ENCODE measurements at places on chromosomes 7 and 10.
A peak's percentile ranks its signal among the peaks of the same experiment; 100 is the strongest.

DNA sequence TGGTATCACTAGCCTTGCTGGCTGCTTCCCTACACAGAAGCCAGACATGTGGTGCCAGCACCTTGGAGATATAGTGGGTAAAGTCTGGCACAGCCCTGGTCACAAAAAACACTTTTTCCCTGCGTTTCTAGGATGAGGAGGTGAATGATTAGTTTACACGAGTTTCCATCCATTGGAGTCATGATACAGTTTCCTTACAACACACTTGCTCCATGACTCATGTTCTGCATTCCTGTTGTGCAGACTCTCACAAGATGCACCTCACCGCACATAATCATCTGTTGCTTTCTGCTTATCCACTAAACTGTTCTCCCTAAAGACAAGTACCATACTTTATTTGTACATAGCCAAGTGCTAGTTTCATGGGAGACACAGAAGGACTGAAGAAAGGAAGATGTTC is 747.1 kb upstream of the GALNT17 start:
- no peak for DNase-seq

DNA sequence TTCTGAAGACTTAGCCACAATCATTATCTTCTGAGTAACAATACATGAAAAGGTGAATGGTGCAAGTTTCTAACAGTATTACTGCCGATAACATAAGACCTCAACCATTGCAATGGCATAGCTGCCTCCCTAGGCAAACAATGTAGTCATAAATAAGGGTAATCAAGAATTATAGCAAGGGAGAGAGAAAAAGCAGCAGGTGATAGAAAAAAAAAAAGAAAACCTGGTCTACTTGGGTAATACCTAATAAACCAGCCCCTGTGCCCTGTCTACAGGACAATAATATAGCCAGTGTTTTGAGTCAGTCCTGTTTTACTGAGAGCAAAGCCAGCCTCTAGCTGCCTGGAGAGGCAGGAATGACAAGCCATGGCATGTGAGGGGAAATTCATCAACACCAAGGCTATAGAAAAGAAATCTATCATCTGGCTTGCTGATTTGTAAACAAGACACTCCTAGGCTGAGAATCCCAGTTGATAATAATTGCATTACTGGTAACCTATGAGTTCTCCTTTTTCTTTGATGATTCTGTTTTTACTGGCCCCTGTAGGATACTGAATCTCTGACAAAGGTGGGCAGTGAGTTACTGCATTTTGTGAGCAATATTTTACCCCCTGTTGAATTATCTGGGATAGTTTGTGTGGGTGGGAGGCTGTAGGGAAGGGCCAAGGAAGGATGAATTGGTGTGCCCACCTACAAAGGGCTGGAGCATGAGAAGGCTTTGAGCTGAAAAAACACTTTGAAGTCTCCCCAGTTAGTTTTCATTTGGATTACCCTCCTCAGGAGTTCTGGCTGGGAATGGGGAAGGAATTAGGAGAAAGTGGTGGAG is 1.7 kb upstream of the WEE2 start:
- no peak for DNase-seq

DNA sequence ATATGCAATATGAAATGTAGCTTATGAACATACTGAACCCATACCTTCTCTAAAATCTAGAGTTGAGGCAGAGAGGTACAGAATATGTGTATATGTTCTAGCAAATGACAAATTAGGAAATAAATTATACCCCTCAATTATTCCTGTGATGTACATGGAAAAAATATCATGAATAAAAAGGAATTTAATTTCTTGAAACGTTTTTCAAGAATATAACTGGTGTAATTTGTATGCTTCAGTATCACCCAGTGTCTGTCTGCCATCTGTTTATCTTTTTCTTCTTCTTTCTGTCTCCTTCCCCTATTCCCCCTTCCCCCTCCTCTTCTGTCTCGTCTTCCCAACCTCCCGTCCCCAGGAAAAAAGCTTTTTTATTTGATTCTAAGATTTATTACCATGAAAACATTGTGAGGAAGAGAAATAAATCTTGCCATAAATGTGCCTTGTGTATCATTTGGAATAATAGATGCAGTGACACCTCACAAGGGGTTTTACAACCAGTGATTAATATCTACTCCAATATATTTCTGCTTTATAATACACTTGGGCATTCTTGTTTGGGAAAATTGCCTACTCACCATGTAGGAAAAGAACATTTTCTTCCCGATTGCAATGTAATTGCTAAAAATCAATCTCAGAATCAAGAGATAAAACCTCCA is 12.2 kb downstream of the LANCL2 start:
- DNase-seq: no peak

DNA sequence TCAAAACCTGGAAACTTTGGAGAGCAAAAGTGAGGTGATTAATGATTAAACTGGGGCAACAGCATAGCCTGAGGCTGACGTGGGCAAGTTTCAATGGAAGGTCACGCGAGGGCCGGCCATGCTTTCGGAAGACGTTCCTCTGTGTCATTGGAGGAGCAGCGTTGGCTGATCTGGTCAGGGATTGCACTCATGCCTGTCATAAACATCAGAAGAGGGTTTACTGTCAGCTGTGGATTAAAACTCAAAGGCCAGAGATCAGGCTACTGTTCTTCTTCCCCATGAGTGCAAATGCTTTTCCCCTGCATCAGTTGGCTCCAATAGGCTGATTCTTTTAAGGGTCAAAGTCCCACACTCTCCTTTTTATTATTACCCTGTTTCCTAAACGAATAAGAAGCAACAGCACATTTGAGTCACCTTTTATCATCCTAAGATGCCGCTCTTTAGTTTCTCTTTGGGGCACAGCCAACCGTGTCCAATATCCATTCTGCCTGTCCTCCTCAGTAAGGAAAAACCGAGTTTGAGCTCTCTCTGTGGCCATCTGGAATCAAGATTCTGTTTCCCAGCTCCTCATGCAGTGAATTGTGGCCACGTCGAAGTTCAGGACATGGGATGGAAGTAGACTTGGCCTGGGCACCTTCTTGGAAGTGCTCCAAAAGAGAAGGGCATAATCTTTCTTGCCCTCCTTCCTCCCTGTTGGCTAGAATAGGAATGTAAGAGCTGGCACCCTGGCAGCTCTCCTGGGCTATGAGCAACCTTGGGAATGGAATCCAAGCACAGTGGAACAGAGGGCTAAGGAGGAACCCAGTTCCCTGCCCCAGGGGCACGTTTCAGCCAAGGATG is 62.5 kb upstream of the INSIG1 start:
- no peak for DNase-seq

GRCh38 chr10:59513558-59513957 is 151.2 kb upstream of the FAM13C start:
- DNase-seq: no peak

GRCh38 chr7:19024261-19024660 is 93.2 kb downstream of the TWIST1 start:
- DNase-seq: no peak

GRCh38 chr7:3922175-3922635 is 621.2 kb downstream of the SDK1 start:
- DNase-seq: no peak

DNA sequence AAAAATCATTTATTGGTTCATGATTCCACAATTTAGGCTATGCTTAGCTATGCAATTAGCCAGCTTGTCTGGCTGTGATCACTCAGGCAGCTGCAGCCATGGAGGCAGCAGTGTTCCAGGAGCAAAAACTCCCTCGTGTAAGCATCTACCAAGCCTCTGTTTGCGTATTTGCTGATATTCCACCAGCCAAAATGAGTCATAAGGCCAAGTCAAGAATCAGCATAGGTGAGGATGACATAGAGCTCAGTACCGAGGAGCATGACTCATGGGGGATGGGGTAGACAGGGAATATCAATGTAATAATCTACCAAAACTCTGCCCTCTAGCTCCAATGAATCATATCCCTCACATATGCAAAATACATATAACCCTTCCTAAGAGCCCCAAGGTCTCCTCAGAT is 63.3 kb downstream of the IMMP2L start:
- DNase-seq: no peak

- DNase-seq: no peak
These were observed 2.2 kb upstream of the FOXI2 start for GRCh38 chr10:127734753-127735152.

GRCh38 chr10:22026287-22026686 is 22.8 kb upstream of the DNAJC1 start:
- no peak for DNase-seq

DNA sequence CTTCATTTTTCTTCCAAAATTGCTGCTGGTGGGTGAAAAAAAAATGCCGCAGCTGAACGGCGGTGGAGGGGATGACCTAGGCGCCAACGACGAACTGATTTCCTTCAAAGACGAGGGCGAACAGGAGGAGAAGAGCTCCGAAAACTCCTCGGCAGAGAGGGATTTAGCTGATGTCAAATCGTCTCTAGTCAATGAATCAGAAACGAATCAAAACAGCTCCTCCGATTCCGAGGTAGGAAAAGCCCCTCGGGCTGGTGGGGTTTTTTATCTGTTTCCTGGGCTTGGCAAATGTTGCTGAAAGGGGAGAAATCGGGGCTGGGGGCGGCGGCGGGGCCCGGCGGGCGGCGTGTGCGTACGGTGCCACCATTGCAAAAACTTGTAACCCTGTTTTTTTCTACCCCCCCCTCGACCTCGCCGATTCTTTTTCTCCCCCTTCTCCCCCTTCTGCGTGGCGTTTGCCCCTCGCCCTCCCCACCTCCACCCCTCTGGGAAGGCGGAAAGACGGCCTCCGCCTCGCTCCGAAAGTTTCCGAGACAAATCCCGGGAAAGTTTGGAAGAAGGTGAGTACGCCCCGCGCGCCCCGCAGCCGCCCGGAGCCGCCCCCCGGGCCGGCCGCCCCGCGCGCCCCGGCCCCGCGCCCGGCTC is 789 bp downstream of the TCF7L2 start:
- DNase-seq: no peak

- no peak for DNase-seq
These were observed 347.8 kb downstream of the PTEN start for GRCh38 chr10:88211230-88211629.

DNA sequence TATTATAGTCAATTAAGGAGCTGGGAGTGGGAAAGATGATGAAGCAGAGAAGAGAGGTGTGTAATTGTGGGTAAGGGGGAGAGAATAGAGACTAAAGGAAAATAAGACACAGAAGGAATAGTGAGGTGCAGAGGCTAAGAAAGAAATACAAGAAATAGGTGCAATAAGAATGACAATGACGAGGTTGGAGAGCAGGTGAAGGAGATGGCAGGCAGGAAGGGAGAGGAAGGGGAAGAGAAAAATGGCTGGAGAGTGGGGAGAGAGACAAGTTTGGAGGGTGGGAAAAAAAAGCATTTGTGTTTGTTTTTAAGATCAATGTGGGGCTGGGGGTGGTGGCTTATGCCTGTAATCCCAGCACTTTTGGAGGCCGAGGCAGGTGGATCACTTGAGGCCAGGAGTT is 27.6 kb upstream of the MKLN1 start:
- no peak for DNase-seq

DNA sequence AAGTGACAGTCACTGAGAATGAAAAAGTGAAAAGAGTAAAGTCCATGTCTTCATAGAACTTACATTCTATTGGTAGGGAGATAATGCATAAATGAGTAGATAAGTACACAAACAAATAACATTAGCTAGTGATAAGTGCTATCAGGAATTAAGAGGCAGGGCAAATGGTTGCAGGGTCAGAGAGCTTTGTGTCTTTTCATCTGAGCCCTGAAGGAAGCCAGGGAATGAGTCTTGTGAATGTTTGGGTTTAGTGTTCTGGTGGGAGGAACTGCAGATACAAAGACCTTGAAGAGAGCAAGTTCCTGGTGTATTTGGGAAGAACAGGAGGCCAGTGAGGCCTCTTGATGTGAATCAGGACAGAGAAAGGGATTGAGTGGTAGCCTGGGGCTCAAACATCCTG is 183.8 kb downstream of the CTTNBP2 start:
- DNase-seq: no peak

- no peak for DNase-seq
These were observed 374.8 kb upstream of the AKR1E2 start for GRCh38 chr10:4450981-4451908.

- no peak for DNase-seq
These were observed 71.2 kb downstream of the WNT2 start for GRCh38 chr7:117251687-117252086.

DNA sequence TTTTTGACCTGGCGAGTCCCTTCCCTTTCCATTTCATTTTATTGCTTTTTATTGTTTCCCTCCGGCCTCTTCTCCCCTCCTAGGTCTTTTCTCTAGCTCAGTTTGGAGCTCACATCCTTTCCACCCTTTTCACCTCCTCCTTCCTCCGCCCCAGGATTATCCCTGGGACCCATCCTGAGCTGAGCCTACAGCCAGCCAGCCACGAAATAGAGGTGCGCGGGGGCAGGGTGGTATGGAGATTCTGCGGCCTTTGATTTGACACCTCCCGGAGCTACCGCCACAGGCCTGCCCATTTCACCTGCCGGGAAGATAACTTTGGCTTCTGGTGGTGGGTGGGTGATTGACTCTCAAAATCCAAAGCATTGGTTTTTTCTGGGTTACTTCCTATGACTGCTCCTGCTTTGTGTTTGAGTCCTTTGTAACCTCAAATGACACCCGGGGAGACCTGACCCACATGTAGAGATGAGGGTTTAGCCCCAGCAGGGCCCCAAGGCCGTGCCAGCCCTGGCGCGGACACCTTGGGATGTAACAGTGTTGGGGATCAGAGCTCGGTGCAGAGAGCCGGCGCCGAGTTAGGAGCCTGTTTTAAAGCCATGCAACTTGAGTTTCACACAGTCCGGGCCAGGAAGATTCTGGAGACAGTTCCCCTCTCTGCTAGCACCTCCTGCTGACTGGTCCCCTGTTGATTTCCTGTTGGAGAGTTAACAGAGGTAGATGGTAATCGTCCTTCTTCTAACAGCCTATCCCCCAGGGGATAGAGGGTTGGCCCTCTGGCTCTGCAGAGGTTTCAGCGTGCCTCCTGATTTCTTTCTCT is 1.5 kb downstream of the DUSP5 start:
- DNase-seq: peak; percentile 62

DNA sequence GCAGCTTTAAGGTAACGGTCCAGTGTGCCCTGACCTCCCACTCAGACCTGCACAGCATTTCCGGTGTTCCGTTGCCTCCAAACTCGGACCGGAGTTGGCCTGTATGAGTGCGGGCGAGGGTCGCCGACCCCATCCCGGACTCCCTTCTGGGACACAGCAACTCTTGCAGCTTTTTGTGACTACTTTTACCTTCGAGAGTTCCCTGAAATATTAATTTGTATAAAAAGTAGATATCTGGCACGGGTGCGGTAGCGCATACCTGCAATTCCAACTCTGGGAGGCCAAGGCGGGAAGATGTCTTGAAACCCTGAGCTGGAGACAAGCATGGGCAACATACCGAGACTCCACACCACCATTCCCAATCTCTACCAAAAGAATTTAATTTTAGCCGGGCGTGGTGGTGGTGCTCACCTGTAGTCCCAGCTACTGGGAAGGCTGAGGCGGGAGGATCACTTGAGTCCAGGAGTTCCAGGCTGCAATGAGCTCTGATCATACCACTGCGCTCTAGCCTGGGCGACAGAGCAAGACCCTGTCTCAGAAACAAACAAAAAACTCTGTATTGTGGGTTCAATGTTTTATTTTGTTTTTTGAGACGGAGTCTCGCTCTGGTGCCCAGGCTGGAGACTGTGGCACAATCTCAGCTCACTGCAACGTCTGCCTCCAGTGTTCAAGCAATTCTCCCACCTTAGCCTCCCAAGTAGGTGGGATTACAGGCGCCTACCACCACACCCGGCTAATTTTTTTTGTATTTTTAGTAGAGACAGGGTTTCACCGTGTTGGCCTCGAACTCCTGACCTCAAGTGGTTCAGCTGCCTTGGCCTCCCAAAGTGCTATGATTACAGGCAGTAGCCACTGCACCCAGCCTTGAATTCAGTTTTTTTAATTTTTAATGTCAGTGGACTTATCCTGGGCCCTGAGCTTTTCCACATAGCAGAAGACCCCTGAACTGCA is 1.1 kb upstream of the PPP1R35 start:
- no peak for DNase-seq
